Right cardiac atrium (tissue), 5 donors: ENCODE measurements at places on chromosomes 2 and 18. TPM values are rescaled to one million over a fixed set of nuclear protein-coding genes. Genes with fewer than 3 reads are reported as not detected.

FOXD4L1 gene
- not detected for total RNA-seq

NEDD4L gene
- 87.5 TPM for total RNA-seq

ATL2 gene
- 53.5 TPM for total RNA-seq

ZNF521 gene
- 45.4 TPM for total RNA-seq

PROKR1 gene
- not detected for total RNA-seq

GPR155 gene
- total RNA-seq = 15.5 TPM

TGFA gene
- 0.96 TPM for total RNA-seq

TUBB6 gene
- total RNA-seq = 98.1 TPM

MPP4 gene
- not detected for total RNA-seq

SOWAHC gene
- 2.1 TPM for total RNA-seq

DNA sequence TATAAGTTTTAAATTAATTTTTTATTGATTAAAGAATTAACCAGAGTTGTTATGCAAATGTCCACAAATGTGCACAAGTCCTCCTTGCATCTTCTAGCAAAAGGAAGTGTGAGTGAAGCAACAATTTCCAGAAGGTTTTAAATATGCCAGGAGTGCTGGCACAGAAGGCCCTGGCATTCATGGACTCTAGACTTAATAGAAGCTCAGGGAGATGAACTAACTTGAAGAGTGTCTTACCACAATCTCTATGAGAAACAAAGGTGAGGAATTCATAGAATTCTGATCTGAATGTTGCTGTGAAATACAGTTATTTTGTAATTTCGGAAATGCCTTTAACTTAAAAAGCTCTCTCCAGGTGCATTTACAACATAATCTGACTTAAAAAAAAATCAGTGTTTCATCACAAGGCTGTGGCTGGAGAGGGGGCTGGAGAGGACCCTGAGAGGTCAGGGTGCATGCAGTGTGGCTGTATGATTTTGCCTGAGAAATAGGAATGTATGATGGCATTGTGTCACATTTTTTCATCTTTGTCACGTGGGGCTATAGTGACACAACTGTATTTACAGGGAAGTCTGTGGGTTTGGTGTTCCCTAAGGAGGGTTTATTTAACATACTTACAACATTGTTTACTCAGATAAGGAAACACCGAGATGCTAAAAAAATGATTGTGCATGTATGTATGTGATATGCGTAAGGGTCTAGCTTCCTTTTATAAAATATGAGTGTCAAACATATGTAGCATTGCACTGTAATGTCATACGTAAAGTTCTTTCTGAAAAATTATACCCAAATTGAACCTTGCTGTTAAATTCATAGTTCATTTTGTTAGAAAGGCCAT is 66.2 kb downstream of the MAP4K4 start:
- DNase-seq = no peak

DNA sequence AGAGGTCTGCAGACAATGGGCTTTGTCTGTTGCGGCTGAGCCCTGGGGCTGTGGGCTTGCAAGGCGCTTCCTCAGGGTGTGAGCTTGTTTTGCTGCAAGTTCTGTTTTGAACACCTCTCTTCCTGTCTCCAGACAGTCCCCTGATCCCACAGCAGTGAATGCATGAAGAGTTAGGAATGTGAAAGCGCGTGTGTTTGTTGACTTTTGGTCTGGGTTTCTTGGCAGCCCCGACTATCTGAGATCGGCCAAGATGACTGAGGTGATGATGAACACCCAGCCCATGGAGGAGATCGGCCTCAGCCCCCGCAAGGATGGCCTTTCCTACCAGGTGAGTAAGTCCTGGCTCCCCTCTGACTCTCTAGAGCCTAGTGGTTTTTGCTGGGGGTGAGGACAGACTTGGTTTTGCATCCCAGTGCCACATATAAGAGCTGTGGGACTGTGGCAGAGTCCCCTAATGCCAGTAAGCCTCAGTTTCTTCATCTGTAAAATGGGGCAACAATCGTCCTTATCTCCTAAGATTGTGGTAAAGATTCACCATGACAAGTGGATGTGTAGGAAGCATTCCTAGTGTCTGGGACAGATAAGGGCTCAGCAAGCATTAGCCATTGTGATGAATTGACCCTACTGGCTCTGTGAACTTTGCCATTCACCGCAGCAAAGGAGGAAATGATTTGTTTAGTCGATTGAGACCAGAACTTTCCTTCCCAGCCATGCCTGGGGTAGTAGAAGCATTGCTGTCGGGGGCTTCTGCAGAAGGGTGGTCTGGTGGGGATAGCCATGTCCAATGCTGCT is 3.0 kb downstream of the LBH start:
- no peak for DNase-seq

DNA sequence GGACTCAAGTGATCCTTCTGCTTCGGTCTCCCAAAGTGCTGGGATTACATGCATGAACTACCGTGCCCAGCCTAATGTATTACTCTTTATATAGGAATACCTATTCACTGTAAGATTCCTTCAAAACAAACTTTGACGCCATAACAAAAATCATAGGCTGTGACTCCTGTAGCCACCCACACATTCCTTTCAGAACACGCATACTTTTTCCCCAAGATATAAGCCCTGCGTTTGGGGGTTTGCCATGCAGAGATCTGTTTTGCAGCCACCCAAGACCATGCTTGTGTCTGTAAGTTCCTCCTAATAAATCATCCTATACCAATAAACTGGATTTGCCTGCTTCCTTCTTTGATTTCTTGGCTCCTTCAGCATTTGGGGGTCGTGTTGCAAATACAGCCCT is 46.0 kb upstream of the STON1 start:
- DNase-seq = no peak

DNA sequence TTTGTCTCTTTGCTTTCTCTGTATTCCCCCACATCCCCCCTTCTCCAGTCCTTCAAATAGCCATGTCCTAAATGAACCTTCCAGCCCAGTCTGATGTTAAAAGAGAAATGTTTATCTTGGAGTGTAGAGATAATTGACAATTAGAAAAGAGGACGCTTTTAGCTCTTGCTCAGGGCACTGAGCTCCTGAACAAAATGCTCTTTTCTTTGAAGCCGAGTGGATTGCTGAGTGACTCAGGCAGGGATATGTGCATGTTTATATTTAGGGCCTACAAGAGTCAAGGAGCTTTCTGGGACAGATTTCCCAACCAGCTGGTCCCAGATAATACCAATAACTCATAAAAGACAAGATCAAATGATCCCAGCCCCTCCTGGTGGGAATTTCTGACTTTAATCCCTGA is 88.0 kb upstream of the SETBP1 start:
- DNase-seq = no peak

- no peak for DNase-seq
Observed at GRCh38 chr2:65185012-65185411, 42.6 kb upstream of the ACTR2 start.

DNA sequence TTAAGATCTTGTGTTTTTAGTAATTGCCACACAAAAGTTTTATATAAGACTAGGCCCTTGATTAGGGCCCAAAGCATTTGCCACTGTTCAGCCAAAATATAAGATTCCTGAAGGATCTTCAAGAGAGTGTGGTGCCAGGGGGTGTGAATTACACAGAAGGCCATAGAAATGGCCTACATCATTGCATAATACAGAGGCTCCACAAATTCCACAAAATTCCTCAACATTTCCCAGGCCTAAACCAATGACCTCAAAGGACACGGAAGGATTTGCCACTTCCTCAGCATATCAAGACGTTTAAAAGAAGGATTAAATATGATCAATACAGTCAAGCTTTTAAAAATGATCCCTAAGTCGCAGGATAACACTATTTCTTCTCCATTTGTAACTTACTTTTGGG is 24.1 kb downstream of the COL6A3 start:
- DNase-seq = no peak

GRCh38 chr2:236449167-236449761 is 120.4 kb upstream of the ACKR3 start:
- DNase-seq = no peak

DNA sequence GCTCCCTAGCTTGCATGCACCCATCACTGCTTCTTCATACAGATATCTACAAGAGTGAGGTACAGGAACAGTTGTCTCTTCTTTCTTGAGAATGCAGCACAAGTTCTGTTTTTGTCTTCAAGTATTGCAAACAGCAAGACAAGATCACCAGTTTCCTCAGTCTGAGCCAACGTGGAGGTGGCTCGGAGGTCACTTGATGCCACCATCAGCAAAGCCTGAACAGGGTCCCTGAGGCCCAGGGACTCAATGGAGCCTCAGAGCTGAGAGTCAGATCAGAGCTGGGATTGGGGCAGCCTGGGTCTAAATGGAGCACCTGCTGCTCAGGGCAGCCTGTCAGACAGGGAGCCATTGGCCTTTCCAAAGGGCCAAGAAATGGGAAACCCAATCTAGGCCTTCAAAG is 290.7 kb upstream of the ID2 start:
- DNase-seq = no peak

DNA sequence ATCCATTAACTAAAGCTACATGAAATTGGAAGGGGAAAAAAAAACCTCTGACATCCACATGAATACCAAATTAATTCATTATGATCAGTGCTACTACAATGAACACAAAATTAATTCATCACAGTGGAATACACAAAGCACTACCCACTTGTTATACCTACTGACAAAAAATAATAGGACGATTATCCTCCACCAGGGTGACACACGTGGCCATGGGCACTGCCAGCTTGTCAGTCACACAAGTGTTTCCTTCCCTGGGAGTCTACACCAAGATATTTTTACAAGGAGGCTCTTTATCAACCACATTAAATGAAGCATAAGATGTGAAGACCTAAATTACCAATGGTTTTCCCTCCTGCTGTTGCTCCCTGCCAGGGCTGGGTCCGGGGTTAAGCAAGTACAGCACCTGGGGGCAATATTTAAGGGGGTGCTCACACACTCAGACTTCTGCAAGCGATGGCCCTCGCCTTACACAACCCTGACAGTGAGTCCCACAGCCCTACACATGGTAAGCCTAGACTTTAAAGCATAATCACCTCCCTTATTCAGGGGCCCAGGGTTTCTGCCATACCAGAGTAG is 90.1 kb downstream of the TCF4 start:
- no peak for DNase-seq

DNA sequence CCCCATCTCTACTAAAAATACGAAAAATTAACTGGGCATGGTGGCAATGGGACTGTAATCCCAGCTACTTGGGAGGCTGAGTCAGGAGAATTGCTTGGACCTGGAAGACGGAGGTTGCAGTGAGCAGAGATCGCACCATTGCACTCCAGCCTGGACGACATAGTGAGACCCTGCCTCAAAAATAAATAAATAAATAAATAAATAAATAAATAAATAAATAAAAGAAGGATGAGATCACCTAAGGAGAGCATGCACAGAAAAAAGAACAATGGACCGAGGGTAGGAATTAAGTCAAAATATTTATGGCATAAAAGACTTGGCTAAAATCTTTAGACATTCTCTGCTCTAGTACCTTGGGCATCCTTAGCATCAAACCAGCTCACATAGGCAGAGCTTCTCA is 8.9 kb upstream of the RBMS1 start:
- DNase-seq = no peak

GRCh38 chr2:113828049-113828742 is 61.7 kb upstream of the ACTR3 start:
- DNase-seq = no peak

GRCh38 chr2:144006139-144006538 is 513.8 kb downstream of the ZEB2 start:
- DNase-seq = no peak

DNA sequence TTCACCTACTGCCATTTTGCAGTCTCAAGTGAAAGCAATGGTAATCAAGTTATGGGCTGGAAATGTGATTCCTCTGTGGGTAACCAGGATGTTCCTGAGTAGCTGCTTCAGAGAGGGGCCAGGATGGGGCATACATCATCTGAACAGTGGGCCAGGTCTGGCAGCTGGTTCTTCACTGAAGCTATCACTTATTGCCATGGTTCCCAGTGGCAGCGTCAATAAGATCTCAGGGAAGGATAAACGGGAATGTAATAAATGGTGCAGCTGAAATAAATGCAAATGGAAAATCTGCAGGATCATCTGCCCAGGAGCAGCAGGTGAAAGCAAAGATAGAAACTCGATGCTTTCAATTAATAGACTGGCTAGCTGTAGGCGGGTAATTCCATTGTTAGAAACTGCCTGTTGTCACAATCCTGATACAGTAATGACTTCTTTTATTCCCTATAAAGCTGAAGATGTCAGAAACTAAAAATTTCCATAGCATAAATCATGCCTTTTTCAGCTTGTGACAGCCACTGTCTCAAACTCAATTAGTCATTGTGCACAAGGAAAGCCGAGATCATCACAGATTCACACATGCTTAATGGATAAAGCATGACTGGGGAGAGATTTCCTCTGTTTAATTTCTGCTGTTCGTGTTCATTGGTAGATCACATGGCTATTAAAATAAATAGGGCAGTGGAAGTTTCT is 56.2 kb upstream of the CCDC85A start:
- no peak for DNase-seq

GRCh38 chr2:158049129-158049855 is 52.4 kb upstream of the UPP2 start:
- DNase-seq = no peak

- DNase-seq = no peak
Observed at GRCh38 chr2:130759906-130760753, 4.8 kb downstream of the AMER3 start.

- no peak for DNase-seq
Observed at GRCh38 chr2:112768432-112768831, 4.0 kb upstream of the CKAP2L start.

GRCh38 chr18:67104700-67105284 is 411.7 kb downstream of the DSEL start:
- DNase-seq = peak; percentile 80

DNA sequence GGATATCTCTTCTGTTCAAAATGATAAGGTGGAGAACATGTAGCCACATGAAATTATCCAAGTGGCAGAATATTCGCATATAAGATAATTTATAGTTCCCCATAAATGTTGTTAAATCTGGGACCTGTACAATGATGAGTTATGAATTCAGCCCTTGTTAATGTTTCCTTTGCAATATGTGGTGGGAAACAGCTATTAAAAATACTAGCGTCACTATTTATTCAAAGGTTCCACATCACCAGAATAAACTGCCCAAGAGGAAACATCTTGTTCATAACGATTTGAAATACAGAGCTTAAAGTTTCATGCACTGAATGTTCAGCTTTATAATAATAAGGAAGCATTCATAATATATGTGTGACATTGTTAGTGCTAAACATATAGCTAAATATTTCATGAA is 223.9 kb upstream of the TCF4 start:
- no peak for DNase-seq

GRCh38 chr18:46812311-46812710 is 55.5 kb upstream of the ST8SIA5 start:
- no peak for DNase-seq

DNA sequence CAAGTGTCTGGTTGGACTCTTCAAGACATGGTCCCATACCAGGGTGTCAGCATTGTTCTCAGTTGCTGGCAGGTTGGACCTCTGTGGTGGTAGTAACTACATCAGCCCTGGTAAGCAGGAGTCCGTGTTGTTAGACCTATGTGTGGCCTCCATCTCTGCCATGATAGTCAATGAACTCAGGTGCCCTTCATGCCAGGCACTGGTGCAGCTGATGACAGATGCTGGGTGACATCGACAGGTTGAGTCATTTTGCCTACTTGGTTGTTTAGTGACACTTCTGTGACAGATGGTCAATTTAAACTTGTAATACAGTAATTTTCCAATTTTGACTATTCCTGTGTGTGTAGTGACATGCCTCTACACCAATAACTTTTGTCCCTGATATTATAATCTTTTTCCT is 189.7 kb downstream of the SP3 start:
- DNase-seq = no peak
